ENCODE measurements at places on chromosomes 1 and 21. TPM values are rescaled to one million over a fixed set of nuclear protein-coding genes. Genes with fewer than 3 reads are reported as not detected.

The WDR64 gene
- 0.24 TPM for total RNA-seq

The CPLANE2 gene
- 14.8 TPM for total RNA-seq

DNA sequence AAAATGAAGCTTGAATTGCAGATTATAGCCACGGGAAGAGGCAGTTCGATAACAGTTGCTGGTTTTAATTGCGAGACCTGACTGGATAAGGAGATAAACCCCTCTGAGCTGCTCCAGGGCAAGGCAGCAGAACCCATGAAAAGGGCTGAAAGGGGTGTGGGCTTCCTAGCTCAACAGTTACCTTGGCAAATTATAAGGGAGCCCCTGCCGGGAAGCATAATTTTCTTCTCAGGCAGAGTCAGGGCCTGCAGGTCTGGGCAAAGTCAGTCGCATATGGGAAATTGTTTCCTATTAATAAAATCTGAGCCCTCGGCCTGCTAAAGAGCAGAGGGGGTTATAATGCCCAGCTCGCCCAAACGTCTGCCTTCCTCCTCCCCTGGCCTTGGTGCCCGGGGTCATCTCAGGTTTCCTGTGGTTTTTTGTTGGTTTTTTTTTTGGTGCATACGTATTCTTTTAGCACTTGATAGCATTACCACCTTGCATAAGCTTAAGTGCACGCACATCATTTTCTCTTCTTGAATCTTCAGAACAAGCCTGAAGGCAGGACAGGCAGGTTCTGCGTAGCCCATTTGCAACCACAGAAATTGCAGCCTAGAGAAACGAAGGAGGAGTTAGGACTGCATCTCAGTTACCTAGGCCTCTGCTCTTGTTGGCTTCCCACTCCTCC, 33.9 kb upstream of the SELENON start:
- H3K4me3 ChIP-seq: no peak overlapping the region
- no peak for DNase-seq
- no peaks in the 10 kb centered on the region for H3K36me3 ChIP-seq
- no peak overlapping the region for H3K27ac ChIP-seq

The ADAMTS4 gene
- total RNA-seq: not detected

- H3K27ac ChIP-seq: no peak overlapping the region
- H3K27me3 ChIP-seq: no peaks in the 10 kb centered on the region
- H3K36me3 ChIP-seq: no peaks in the 10 kb centered on the region
- DNase-seq: peak; percentile 44
- peaks cover 33% of the 10 kb centered on the region for H3K4me1 ChIP-seq
Measured at GRCh38 chr1:197787056-197787455, 11.8 kb upstream of the DENND1B start.

GRCh38 chr21:25887646-25888306, 153.0 kb downstream of the GABPA start:
- H3K27ac ChIP-seq: no peak overlapping the region
- H3K36me3 ChIP-seq: peaks cover 11% of the 10 kb centered on the region
- H3K4me1 ChIP-seq: peaks cover 17% of the 10 kb centered on the region
- no peak for DNase-seq
- H3K4me3 ChIP-seq: no peak overlapping the region

The SH3BGR gene
- total RNA-seq: 5.2 TPM

DNA sequence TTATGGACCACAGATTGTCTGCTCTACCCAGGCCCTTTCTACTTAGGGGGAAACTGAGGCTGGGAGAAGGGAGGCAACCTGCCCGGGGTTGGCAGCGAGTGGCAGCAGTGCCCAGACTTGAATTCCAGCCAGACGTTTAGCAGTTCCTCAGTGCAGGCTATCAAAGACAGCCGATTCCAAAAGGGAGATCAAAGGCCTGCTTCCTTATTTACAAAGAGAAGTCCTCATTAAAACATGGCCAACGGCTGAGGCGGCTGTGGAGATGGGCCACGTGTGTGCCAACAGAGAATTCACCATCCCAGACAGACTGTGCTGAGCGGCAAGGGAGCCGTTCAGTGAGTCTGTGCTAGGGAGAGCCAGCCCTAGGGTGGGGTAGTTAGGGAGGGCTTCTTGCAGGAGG, 27.7 kb downstream of the C1QB start:
- no peaks in the 10 kb centered on the region for H3K4me1 ChIP-seq
- no peak for DNase-seq
- no peak overlapping the region for H3K4me3 ChIP-seq
- H3K36me3 ChIP-seq: no peaks in the 10 kb centered on the region

Measured in SJSA1 (cell line).